ENCODE measurements at places on chromosomes 6 and 20.

- DNase-seq: no peak
Measured at GRCh38 chr6:37005827-37006567, 542 bp downstream of the FGD2 start.

DNA sequence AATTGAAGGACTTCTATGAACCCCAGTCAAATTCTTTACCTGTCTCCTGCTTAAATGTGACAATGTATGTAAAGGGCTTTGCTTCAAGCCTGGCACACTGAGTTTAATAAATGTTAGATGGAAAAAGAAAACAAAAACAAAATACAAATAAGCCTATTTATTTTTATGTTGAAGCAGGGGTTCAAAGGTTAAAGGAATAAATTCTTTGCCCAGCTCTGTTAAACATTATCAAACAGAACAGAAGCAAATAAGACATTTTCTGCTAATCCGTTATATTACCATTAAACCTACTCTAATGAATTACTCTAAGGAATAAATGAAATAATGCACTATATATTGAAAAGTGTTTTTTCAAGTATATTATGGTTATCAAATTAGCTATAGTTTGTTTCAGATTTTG is 182.5 kb upstream of the CEP162 start:
- no peak for DNase-seq

DNA sequence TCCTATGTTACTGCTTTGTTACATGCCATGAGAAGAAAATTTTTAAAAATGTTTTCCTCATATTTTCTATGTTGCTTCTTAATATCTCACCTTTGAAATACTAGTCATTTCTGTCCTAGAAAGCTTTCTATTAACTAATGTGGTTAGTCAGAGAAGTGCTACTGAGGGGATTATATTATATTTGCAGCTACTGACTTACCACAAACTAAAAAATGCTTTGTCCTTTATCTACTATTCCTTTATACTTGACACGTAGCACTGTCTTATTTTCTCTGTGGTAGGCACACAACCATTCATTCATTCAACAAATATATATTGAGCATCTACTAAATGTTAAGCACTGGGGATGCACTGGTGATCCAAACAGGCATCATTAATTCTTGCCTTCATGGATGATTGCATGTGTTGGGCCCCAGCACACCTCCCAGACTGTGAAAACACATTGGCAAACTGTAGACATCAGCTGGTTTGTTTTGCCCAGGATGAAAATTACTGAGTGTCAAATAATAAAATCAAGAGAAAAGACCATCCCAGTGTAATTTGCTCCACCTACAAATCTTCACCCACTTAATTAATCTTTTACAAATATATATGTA is 10.7 kb upstream of the MLIP start:
- no peak for DNase-seq

DNA sequence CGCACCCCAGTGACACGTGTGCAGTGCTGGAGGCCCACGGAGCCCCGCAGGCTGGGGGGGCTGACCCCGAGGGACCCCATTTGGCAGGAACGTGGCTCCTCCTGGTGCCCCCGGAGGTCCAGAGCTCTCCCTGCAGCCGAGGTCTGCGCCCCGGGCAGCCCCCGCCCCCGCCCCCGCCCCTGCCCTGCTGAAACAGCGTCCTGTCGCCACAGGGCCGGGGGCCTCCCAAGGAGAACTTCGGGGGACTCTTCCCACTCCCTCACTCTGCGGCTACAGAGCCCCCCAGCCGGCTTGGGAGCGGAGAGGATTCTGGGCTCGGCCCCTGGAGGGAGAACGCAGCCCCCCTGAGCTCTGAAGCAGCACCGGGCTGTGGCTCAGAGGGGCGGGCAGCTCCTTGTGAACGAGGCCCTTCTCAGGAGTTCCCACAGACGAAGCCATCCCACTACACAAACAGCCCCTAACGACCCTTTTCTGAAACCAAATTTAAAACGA is 115.2 kb downstream of the DLL1 start:
- DNase-seq: no peak

DNA sequence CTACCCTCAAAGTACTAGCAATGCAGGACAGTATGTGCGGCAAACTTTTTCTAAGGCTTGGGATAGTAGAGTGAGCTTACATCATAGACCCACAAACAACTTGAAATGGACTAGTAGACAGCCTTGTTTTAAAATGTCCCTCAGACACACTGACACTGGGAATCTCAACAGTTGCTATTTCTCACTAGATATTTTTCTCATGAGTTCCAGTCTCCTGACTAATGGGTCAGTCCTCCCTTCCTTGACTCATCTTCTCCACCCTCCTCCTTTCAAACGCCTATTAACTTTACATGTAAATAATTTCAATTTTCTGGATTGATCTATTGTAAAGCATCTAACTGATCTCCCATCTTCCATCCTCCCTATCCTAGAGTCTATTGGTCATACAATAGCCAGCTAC is 308.3 kb upstream of the PREP start:
- DNase-seq: no peak

GRCh38 chr6:160348223-160349019 is at the start of gene SLC22A3:
Gene SLC22A3, plus strand, starts transcription at chr6:160348378. Its CDS starts 42 bp downstream, at chr6:160348420.
- no peak for DNase-seq

GRCh38 chr6:152305672-152306071 is 331.5 kb downstream of the SYNE1 start:
- DNase-seq: no peak

GRCh38 chr6:108689272-108690161 is 128.8 kb downstream of the FOXO3 start:
- DNase-seq: no peak

DNA sequence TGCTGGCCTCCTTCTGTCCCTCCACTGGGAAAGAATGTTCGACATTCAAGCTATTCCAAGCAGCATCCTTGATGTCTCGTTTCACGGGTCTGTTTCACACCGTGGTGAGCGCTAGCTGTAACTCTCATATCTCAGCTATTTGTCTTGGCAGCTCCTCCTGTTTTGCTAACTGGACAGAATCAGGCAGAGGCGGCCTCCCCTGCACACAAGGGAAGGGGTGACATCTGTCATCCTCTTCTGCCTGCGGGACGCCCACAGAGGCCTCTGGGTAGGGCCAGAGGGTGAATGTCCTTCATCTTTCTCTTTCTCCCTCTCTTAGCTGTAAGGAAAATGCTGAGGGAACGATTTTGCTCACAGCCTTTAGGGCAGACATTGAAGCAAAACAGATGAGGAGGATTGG is 232.8 kb upstream of the GMDS start:
- DNase-seq: no peak

DNA sequence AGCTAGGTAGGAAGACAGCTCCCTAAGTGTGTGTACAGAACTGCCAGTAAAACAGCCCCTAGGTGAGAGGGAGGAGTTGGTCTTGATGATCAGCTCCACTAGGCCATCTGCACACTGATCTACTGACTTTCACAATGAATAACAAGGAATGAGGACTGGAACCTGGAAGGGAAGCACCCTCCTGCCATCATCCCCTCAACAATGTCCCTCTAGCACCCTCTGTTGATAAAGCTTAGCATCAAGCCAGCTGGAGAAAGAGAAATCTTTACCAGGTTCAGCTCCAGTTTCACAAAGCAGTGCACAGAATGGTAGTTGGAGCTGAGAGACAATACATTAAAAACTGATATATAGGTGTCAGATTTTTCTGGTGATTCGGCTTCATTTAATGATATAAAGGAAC is 57.2 kb upstream of the IRAK1BP1 start:
- DNase-seq: no peak

DNA sequence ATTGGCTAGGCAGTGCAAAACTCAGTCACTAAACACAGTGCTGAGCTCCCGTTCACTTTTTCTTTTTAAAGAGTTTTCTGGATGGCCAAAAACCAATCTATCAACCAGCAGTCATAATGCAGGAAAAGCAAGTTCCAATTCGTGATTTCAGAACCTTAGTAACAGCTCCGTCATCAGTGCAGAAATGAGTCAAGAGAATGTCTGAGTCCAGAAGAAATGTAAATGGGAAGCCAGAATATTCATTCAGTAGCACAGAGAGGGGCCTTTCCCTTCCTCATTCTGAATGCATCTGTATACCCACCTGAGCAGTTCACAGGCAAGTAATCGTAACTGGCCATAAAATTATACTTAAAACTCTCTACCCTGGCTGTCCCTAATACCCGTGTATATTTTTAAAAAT is 20.4 kb downstream of the HUS1B start:
- no peak for DNase-seq

GRCh38 chr20:35934050-35934449 is 20.3 kb downstream of the SCAND1 start:
- no peak for DNase-seq

- DNase-seq: no peak
Measured at GRCh38 chr20:44496976-44497375, 21.3 kb downstream of the TTPAL start.

DNA sequence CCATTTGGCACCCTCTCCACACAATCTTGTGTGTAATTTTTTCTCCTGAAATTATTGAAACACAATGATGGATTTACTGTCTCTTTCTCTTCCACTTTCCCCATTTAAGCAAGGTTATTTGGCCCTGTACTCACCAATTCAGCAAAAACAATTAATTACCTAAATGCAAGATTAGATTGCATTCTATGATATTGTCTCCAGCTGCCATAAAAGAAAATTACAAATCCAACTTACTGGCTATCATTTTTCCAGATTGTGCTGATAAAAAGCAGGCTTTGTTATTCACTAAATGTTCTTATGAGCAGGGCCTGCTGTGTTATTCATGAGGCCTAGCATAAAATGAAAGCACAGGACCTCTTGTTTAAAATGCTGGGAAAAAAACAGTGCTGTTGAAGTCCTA is 95.8 kb upstream of the IRAK1BP1 start:
- DNase-seq: no peak

GRCh38 chr6:135782546-135782945 is 69.0 kb upstream of the PDE7B start:
- no peak for DNase-seq

GRCh38 chr6:35248300-35248699 is 11.2 kb upstream of the ZNF76 start:
- no peak for DNase-seq

DNA sequence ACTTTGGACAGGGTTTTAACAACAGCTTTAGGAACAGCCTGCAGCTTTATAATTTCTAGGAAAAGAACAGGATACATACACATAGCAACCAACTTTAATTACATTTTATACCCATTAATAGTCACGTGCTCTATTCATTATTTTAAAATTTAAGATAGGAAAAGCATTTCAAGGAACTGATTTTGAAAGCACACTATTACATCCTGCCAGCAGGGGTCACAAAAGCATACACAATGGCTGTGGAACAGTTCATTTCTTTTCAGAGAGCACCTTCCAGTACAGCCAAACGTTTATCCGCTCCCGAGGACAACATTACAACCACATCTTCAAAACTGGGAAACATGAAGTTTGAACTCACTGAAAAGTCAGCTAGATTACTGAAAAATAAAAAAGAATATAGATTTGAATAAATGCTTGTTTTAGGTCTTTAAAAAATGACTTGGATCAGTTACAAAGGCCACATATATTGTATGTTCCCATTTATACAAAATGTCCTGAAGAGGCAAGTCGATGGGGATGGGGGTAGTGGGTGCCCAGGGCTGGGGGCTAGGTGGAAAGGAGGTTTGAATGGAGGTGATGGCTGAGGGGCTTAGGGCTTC is 104.6 kb upstream of the EXOC2 start:
- DNase-seq: peak; percentile 9

GRCh38 chr6:169490246-169490641 is 211.6 kb downstream of the WDR27 start:
- DNase-seq: no peak

DNA sequence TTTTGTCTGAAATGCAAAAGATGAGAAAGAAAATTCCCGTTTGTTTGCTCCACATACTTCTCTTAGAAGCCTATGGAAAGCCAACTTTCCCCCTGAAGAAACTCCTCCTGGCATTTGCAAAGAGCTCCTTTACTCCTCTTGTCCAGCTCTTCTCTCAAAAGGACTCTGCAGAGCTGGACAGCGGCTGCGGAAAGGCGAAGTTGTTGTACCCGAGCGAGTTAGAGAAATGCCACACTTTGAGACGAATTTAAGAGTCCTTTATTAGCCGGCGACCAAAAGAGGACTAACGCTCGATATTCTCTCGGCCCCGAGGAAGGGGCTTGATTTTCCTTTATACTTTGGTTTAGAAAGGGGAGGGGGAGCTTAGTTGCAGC is 157.8 kb downstream of the TRIM27 start:
- no peak for DNase-seq

DNA sequence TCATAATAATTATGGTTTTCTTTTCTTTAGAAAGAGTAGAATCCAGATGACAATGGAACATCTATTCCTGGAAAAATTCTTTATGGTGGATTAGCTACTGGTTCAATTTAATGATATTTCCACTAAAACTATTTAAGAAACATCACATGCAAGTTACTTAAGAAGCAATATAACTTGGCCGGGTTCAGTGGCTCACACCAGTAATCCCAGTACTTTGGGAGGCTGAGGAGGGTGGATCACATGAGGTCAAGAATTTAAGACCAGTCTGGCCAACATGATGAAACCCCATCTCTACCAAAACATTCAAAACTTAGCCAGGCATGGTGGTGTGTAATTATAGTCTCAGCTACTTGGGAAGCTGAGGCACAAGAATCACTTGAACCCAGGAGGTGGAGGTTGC is 65.9 kb upstream of the SMLR1 start:
- no peak for DNase-seq

GRCh38 chr20:33656010-33656782 is 5.9 kb upstream of the C20orf144 start:
- no peak for DNase-seq

DNA sequence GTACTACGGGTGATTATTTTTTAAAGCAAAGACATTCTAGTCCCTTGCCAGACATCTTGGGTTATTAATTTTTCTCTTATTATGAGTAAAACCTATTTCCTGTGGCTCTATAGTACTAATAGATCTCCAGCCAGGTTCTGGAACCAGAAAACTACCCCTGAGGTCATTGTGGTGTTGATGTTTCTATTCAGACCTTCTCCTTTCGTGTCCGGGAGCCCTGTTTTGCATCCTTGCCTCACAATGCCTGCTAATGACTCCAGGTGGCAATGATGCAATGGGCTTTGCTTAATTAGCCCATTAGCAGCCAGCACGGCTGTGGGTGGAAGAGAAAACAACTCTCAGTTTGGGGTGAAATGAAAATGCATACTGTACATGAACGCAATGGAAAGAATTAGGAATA is 62.9 kb upstream of the ARG1 start:
- DNase-seq: no peak

DNA sequence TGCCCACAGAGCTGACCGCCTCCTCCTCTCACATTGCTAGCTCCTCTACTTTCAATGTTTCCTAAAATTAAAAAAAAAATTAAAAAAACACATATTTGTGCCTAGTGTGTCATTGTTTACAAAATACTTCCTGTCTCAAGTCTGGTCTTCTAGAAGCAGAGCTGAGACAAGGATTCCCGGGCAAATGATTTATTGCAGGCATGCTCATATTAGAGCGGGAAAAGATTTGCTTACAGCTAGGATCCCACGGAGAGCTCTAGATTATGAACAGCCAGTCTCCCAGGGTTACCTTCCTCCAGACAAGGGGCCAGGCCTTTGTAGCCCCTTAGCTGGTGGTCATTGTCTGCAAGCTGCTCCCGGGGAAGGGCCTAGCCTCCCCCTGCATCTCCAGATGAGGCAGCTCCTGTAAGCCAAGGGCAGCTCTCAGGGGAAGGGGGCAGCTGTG is 9.4 kb downstream of the PACSIN1 start:
- DNase-seq: no peak
